ENCODE measurements at places on chromosomes 1 and 21.

DNA sequence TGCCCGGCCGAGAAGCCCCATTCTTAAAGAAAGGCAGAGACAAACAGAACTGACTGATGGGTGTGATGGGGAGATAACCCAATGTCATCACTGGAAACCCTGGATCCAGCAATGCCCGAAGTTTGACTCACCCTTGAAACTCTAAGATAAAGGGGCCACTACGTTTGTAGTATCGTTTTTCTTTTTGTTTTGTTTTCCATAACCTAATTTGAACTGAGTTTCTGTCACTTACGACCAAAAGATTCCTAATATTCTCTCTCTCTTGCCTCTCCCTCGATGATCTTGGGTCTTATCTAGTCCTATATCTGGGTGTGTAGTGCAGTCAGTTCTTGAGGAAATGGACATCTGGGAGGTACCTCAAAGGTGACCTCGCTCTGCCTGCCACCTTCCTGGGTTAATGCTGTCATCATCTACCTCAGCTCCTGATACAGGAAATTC, 57.8 kb upstream of the ID3 start:
- no peak for DNase-seq

DNA sequence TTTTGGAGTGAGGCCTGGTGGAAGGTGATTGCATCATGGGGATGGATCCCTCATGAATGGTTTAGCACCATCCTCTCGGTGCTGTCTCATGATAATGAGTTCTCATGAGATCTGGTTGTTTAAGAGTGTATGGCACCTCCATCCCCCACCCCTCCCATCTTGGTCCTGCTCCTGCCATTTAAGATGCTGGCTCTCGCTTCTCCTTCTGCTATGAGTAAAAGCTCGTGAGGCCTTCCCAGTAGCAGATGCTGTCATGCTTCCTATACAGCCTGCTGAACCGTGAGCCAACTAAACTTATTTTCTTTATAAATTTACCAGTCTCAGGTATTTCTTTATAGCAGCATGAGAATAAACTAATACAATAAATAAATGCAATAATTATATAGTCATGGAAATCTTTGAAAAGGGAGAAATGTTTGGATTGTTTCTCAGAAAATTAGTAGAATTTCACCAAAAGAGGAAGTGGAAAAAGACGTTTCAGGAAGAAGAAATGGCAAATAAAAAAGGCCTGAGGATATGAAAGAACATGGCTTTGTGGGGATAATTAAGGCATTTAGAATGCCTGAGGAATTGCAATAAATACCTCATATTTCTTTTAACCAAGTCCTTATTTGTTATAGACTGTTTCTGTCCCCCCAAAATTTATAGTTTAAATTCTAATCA, 451.2 kb upstream of the ADGRL4 start:
- DNase-seq, result no peak

- peak; percentile 41 for DNase-seq
These were observed 18.4 kb downstream of the RIT1 start for GRCh38 chr1:155892796-155893195.

GRCh38 chr1:20047096-20047495, 22.9 kb upstream of the PLA2G5 start:
- DNase-seq, result no peak

DNA sequence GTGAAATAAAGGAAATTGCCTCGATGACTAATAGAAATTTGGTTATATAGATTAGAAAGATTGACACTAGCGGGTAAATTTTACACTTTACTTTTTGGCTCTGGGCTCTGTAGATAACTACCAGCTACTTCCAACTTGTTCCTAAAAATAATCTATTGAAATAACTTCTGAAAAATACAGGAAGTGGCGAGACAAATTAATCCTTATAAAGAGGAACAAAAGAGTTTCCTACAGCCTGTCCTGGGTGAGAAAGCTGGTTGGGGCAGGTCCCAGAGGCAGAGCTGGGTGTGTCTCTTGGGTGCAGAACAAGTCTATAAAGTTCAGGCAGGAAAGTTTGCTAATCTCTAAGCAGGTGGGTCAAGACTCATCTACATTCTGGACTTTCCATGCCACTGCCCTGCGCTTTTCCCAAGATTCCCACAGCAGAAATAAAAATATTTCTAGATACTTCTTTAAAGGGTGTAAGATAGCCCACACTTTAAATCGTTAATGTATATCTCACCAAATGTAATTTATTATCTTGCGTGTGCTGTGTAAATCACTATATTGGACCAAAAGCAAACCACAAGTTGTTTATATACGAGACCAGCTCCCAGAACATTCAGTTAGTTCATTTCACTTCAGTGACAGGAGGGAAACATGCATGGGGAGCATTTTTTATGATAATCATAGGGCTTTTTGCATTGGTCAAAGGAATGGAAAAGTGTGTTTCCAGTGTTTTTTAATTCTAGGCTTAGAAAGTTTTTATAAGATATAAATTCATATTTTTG, 70.1 kb upstream of the NRIP1 start:
- DNase-seq, result no peak

GRCh38 chr1:66090859-66091457, 298.3 kb downstream of the PDE4B start:
- DNase-seq, result no peak

DNA sequence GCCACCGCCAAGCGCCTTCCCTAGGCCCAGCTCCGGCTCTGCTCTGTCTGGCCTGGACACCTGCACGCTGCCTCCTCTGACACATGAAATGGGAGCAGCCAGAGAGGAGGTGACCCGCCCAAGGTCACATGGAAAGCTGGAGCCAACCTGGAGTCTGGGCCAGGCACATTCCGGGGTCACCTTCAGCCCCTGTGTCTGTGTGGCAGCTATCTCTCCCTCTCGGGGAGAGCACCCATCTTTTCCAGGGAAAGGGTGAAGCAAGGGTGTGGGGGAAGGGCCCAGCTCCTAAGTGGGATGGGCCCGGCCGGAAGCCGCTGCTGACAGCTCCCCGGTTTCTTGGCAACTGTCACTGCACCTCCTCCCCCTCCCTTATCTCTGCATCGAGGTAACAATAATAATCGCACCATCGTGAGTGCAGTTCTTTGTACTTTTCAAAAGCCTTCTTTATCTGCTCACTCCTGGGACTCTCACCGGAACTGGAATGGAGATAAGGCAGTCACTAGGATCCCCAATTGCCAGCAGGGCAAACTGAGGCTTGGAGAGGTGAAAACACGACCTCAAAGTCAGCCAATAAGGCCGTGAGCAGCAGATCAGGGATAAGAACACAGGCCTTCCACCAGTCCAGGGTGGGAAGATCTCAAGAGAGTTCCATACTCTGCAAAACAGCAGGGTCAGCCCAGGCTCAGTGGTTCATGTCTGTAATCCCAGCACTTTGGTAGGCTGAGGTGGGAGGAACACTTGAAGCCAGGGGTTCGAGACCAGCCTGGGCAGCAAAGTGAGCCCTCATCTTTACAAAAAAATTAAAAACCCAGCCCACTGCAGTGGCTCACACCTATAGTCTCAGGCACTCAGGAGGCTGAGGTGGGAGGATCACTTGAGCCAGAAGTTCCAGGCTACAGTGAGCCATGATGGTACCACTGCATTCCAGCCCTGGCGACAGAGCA, 36.9 kb downstream of the RAP1GAP start:
- no peak for DNase-seq

DNA sequence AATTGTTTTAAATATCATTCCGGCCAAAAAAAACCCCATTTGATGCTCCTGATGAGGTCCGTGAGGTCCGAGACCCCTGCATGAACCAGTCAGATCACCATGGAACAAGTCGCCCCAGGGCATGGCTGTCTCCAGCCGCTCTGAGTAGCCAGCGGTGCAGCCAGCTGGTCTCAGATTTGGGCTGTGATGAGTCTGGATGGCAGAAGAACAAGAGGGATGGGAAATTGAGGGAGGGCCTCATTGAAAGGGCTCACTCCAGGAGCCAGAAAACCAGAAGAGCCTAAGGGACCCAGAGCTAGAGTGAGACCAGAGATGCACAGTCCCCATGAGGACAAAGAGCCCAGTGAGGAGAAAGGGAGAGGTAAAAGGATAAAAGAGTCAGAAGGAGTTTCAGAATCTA, 174.0 kb downstream of the TOMM20 start:
- DNase-seq, result no peak

DNA sequence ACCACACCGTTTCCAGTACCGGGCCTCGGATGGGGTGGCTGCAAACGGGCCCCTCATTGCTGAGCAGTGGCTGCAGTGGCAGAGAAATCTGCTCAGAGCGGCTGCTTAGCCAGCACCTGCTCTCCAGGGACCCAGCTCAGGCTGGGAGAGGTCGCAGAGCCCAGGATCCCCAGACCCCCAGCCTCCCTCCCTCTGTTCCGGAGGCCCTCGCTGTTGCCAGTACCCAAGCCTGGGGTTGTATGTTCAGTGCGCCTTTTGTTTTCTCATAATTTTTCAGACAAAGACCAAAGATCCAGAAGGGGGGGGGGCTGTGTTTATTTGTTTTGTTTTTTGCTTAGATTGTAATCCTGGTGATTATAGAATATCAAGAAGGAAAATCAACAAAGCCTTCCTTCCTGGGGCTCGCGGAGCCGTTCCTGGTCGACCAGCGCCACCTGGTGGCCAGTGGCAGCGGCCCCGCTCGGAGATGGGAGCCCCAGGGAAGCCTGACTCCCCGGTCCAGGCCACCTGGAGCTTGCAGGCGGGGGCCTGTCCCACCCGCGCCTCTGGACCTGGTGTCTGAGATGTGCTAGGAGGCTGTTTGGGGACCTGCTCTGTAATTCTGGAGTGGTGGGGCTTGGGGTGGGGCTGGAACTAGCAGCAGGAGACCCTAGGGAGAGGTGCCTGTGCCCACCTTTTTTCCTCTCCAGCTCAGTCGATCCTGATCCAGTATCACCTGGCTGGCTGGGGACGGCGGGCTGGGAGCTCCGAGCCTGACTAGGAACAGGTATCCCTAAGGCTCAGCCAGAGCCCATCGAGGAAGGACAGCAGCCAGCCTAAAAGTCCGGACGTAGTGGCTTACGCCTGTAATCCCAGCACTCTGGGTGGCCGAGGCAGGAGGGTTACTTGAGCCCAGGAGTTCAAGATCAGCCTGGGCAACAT, 123.9 kb upstream of the VAMP3 start:
- DNase-seq, result peak; percentile 1

- no peak for DNase-seq
These were observed 104.9 kb upstream of the SOD1 start for GRCh38 chr21:31554511-31555022.

- DNase-seq, result no peak
These were observed 67.8 kb upstream of the BCL10 start for GRCh38 chr1:85344256-85344694.

DNA sequence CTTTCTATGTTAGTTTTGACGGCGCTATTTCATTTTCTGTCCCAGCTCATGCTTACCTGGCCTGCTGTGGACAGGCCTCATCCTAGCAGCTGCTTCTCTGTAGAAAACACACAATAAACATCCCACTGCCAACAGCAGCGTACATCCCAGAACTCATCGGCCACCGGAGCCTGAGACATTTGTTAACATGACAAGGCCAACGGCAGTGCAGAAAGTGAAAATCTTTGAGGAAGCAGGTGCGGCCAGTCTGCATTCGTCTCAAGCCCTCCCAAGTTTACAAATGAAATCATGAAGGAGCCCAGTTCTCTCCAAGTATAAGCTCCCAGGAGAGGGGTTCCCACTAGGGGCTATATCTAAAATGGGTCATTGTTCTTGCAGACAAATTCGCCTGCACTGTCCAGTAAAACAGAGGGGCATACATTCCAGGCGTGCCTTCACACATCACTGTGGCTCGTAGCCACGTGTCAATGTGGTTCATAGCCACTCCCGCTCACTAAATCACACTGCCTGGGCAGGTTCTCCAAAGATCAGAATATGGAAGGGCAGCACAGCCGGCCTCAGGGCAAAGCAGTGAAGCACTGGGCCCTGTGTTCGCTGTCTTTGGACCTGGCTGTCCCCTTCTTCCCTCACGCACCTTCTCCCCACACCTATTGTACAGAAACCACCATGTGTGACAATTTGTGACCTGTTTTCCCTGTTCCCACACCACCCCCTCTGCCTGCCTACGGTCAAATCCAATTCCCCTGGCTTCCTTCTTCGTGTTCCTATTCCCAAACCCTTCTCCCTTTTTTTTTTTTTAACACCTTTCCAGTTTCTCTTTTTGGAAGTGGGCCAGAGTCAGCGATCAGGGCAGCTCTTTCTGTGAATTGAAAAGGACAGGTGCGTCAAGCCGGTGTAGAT, 27.0 kb upstream of the ABCG1 start:
- DNase-seq, result no peak
